ENCODE measurements at places on chromosomes 3 and 15.
A peak's percentile ranks its signal among the peaks of the same experiment; 100 is the strongest.

GRCh38 chr3:36486009-36486795 is 105.9 kb downstream of the STAC start:
- DNase-seq, result no peak

DNA sequence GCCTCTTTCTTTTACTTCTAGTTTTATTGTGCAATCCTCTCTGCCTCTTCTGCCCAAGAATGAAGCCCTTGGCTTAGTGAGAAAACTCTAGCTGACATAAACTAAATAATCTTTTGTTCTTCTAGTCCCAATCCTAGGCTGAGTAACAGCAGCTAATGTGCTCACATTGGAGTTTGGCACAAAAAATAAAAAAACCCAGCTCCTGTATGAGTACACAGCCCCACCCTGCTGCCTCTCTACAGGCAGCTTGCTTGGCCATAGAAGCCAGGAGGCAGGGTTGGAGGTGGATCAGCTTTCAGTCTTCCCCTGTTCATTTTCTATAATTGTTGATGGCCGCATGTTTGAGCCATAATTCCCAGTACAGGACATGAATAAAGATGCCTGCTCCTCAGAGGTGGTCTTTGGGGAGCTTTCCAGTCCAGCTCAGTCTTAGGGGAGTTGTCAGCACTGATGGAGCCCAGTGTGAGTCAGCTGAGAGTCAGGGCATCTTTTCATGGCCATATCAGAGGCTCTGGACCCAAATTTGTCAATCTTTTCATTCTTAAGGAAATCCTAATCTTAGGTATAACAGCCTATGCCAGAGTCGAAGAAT is 46.7 kb downstream of the RTP1 start:
- DNase-seq, result no peak

GRCh38 chr3:158167737-158168557 is 58.1 kb downstream of the RSRC1 start:
- DNase-seq, result peak; percentile 53

DNA sequence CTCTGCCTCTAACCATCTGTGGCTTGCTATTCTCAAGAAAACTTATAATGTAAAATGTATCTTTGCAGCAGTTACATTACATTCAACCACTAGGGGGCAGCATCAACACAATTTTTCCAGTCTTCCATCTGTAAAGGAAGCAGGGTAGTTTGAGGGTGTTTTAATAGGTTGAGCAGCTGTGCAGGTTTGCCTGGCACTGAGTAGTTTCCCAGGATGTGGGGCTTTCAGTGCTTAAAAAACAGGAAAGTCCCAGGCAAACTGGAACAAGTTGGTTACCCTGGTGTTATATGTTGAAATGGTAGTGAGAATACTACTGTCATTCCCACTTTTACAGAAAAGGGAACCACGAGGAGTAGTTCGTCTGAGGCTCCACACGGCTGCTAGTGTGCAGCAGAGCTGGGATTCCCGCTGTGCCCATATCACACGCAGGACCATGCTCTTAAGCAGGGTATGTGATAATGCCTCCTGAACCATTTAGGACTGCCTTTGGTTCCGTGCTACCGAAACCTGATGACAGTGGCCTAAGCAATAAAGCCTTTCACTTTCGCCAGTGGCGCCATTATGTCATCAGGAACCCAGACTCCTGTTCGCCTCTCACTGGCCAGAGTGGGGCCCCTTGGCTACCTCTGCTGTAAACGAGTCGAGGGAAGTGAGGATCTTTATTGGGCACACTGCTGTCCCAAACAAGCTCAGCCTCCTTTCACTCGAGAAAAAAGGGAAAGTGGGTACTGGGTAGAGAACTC is 64.7 kb upstream of the ZBTB38 start:
- peak; percentile 68 for DNase-seq

GRCh38 chr3:196207159-196207832 is 3.9 kb downstream of the ZDHHC19 start:
- no peak for DNase-seq

- DNase-seq, result no peak
Observed at GRCh38 chr3:37952564-37952963, 38.0 kb upstream of the VILL start.

GRCh38 chr15:76333720-76334437 is 2.7 kb upstream of the ISL2 start:
- DNase-seq, result peak; percentile 43

- DNase-seq, result no peak
Observed at GRCh38 chr3:147471741-147472140, 62.6 kb downstream of the ZIC1 start.

GRCh38 chr15:90787881-90788280 is 70.7 kb downstream of the BLM start:
- DNase-seq, result no peak

DNA sequence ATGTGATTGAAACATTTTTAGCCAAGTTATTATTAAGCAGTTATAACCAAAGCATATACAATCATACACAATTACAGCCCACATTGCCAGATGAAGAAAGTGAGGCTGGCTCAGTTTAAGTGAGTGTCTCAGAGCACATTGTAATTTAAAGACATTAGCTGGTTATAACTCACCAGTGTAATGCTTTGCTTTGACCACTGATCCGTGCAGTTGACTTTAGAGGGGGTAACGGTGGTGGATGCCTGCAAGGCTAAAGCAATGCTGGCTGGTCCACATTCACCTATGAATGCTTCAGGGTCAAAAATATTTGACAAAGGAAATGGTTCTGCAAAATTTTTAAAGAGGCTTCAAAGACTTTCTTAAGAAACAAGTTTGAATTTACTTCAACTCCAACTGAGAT is 1.2 kb downstream of the C3orf85 start:
- DNase-seq, result no peak

GRCh38 chr3:138114431-138114918 is 933 bp downstream of the DZIP1L start:
- DNase-seq, result peak; percentile 1

DNA sequence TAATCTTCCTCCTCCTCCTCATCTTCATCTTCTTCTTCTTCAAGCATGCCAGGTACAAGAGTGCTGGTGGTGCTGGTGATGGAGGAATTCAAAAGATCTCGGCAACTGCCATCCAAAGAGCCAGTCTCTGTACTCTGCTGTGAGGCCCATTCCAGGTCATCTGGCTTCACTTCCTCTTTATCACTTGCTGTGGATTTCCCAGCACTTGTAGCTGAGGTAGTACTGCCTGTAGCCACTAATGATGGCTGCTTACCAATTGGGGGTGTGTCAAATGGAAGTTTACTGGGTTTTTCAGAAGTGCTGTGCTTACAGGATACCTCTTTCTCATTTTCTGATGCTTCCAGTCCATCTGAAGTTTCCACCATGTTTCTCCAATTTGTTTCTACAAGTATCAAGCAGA is 28.8 kb upstream of the SHC4 start:
- no peak for DNase-seq

GRCh38 chr15:94042180-94042928 is 189.0 kb upstream of the MCTP2 start:
- no peak for DNase-seq

- DNase-seq, result no peak
Observed at GRCh38 chr3:156148345-156148945, 28.1 kb downstream of the KCNAB1 start.

DNA sequence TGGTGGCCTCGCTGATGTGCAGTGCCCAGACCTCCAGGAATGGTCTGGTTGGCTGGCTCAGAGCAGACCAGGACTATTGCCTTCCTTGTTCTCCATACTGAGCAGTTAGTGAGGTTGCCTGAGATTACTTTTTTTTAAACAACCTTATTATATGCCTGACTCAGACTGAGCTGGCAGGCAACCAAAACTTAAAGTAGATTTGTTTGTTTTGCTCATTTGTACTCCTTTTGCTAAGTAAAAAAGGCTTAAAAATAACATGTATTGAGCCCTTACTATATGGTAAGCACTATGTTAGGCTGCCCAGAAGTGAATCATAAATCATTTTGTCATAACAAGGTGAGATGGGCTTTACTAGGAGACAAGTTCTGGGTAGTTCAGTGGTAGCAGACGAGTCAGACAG is 92.4 kb downstream of the GHSR start:
- no peak for DNase-seq

- DNase-seq, result no peak
Observed at GRCh38 chr3:97992547-97993173, 20.4 kb upstream of the RIOX2 start.

DNA sequence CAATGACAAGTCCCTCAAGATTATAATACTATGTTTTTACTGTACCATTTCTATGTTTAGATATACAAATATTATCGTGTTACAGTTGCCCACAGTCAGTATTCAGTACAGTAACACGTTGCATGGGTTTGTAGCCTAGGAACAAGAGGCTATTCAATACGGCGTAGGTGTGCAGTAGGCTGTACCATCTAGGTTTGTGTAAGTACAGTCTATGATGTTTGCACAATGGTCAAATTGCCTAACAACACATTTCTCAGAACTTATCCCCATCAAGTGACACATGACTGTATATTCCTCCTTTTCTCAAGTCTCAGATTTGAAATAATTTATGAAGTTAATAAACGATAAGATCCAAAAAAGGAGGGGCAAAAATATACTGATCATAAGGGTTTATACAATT is 21.7 kb downstream of the ZDHHC3 start:
- no peak for DNase-seq
